DMS153 (cell line): ENCODE measurements at places on chromosomes 3 and 15.

- DNase-seq, result no peak
Observed at GRCh38 chr15:99239545-99240198, 9.7 kb downstream of the TTC23 start.

DNA sequence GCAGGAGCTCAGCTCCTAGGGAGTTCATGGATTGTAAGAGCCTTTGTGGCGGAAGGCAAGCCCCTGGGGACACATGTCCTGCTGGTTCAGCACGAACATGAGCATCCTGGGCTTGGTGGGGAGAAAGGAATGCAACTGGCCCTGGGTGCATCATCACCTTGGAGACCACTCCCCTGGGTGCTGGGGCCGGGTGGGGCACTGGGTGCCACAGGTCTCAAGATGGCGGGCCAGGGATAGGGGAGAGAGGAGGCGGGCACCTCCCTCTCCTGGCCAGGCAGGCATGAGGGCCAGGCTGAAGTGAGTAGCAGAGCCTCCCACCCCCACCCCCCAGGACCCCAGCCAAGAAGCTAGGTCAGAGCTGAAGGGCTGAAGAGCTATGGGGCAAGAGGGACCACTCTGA, 768 bp downstream of the PCBP4 start:
- DNase-seq, result no peak

- no peak for DNase-seq
Observed at GRCh38 chr3:193903966-193904365, 232.0 kb upstream of the HES1 start.

DNA sequence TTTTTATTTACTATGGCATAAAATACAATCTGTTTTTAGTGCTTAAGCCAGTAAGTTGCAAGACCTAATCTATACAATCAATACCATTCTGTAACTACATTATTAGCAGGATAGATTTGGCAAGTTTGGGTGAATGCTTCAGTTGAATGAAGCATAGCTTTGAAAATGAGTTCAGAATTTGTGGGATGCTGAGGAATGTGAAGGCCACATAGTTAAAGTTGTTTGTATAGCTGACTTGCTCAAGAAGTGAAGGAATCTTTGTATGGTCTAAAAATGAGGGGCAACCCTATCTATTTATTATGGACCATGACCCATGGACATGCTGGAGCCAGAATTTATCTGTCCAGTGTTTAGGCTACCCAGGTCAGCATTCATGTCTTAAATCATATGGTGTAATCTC, 58.5 kb downstream of the CRYBG3 start:
- no peak for DNase-seq

- no peak for DNase-seq
Observed at GRCh38 chr3:35919160-35919559, 279.8 kb downstream of the ARPP21 start.

DNA sequence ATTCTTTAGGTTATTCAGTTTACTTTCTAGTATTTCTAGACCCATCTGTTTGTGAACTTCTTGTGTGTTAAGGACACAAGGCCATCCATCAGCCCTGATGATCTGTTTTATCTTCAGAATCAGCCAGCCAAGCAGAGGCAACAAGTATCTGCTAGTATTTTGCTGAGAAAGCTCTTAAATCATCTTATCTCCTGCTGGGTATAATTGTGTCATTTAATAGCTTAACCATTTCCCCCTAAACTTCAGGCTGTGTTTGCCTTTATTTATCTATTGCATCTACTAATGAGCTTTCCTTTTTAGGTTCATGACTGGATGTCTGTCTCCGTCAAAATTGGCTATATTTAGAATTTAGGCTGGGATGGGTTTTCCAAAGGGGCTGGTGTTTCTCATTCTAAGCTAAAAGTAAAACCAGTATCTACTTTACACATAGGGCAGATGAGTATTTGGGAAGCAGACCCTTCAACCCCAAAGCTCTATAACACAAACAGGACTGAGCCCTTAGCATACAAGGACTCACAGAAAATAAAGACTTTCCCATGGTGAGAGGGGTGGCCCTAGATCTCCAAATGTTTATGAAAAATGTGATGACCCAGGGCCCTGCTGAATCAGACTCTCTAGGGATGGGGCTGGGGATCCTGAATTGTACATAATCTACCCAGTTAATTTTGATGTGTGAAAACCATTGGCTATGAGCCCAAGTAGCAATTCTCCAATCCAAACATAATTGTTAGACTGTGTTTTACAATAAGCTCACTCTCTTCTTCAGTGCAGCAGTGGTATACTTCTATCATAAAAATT, 65.3 kb upstream of the PSMD6 start:
- no peak for DNase-seq

DNA sequence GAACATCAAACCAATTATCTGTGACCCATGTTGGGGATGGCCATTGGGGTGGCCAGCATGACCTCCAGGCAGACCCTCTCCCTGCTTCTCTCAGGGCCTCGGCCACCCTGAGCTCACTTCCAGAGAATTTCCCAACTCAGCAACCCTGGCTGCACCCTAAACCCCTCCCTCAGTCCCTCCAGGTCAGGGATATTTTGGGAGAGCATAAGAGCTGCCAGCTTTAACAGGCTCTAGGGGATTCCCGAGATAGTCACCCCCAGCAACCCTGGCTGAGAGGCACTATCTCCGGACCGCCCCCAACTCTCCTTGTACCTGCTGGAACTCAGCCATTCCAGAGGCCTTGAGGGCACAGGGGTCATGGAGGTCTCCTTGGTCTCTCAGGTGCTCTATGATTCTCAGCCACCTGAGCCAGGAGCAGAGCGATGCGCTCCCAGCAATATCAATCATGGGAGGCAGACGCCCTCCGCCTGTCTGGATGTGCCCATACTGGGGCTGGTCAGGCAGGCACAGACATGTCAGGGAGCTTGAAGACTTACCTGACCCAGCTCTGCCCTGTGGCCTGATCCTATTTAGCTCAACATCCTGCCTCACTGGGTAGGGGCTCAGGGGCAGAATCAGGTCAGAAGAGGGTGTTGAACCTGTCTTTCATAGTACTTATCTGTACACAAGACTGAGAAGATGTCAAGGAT, 34.9 kb upstream of the CILP start:
- DNase-seq, result no peak

GRCh38 chr3:54515441-54516213, 393.3 kb downstream of the CACNA2D3 start:
- no peak for DNase-seq

GRCh38 chr3:100106094-100106493, 8.2 kb downstream of the FILIP1L start:
- peak; percentile 11 for DNase-seq

DNA sequence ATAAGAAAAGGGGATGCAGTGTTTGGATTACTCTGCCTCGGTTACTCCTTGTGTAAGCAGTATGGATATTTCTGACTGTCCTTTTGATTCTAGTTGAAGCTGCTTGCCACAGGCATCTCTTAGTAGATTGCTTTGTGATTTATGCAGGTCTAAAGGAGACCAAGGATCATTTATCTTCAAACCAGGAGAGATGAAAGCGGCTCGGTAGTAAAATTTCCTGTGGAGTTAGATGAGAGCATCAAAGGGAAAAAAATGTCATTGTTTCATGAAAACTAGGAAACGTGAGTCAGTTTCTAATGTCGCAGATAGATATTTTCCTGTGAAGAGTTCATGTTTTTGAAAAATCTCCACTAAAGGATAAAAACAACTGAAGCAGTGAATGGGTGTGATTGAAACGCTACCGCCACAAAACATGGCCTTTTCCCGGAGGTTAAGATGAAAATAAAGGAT, 254.0 kb upstream of the TBL1XR1 start:
- no peak for DNase-seq

GRCh38 chr15:44530653-44531052, 6.3 kb upstream of the EIF3J start:
- DNase-seq, result no peak

GRCh38 chr3:102156426-102156825, 278.4 kb upstream of the ZPLD1 start:
- no peak for DNase-seq

DNA sequence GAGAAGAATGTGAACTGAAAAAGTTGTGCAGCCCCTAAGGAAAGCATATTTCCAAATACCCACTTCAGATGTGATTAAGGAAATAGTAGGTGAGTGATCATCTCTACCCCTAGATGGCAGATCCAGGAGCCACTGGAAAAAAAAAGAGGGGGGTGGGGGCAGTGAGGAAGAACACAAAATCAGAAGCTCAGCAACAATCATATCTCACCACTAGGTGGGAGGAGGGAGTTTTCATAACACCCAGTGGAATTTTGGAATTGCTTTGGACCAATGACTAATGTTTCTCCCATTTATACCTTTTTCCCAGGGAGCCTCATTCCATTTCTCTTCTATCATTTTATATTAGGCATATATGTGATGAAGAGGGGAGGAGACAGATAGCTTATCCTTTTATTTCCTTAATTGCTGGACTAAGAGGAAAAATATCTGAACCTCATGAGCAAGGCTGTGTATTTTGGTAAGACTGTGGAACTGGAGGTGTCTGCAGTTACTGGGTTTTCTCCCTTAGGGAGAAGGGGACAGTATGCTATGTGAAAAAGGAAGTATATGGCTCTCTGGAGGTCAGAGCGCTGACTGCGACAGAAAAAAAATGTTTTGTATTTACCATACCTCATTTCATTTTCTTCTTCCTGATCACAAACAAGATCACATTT, 363.4 kb downstream of the GAP43 start:
- DNase-seq, result no peak

- no peak for DNase-seq
Observed at GRCh38 chr3:39104961-39105686, 2.3 kb downstream of the GORASP1 start.

GRCh38 chr3:48238531-48239085, 2.3 kb upstream of the ZNF589 start:
- no peak for DNase-seq

GRCh38 chr3:128498127-128498626, 5.2 kb upstream of the GATA2 start:
- no peak for DNase-seq

GRCh38 chr3:88150806-88151205, 1.0 kb downstream of the C3orf38 start:
- no peak for DNase-seq

- no peak for DNase-seq
Observed at GRCh38 chr3:115648559-115648958, 25.2 kb downstream of the GAP43 start.

DNA sequence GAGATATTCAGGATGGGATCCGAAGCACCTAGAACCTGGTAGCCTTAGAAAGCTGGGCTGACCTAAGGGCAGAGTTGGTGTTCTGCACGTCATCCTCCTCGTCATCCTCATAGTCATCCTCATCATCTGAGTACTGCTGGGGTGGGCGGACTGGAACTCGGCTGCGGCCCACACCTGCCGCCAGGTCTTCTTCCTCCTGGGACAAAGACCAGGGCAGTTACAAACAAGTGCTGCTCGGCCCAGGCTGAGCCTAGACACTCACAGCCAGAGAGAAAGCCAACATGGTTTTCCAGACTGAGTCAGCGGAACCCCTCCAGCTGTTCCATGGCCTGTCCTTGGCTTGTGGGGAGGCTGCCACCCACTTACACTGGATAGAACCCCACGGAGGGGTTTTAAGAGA, 40.5 kb downstream of the SEMA3G start:
- no peak for DNase-seq

DNA sequence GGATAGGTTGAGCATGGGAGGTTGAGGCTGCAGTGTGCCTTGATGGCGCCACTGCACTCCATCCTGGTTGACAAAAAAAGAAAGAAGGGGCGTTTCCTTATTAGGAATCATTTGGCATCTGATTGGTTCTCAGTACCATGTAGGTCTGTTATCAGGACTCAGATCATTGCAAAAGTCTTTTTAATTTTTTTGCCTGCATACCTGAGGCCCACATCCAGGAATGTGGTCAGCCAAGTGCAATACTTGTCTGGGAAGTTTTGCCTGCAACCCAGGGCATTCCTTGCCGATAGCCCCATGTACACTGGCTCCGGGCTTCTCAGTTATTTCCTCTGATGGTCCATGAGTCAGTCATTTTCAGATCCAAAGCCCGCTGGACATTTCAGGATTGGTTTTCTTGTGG, 50.1 kb upstream of the CRTC3 start:
- no peak for DNase-seq

DNA sequence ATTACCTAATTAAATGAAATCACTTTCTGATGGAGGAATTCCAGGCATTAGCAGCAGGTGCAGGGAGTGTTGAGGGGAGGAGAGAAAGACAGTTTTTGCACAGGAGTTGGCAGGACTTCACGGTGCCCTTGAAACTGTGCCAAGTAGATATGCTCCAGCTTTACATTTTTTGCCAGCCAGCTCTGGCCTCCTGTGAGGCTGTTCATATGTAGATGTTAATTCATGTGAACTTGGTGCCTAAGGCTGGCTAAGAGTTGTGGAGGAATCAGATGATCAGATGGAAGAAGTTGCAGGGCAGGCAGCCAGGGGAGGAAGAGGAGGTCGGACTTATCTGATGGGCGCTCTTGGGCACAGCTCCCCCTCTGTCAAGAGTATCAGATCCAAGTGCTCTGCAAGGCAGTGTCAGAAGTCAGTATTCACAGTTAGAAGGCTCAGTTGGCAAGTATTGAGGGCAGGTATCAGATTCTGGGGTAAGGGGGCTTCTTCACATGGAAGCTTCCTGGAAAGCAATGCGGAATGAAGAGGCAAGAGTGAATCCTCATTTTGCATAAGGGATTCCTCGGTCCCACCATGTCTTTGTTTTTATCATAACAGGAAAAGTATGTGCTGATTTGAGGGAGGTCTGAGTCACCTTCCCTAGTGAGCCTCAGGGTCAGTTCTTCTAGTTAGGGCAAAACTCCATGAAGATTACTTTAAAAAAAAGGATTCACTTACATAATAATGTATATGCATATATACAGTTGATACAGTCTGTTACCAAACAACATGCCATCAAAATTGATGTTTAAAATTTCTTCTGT, 172.6 kb upstream of the UMPS start:
- no peak for DNase-seq

GRCh38 chr15:51128701-51129100, 34.0 kb upstream of the TNFAIP8L3 start:
- DNase-seq, result no peak

DNA sequence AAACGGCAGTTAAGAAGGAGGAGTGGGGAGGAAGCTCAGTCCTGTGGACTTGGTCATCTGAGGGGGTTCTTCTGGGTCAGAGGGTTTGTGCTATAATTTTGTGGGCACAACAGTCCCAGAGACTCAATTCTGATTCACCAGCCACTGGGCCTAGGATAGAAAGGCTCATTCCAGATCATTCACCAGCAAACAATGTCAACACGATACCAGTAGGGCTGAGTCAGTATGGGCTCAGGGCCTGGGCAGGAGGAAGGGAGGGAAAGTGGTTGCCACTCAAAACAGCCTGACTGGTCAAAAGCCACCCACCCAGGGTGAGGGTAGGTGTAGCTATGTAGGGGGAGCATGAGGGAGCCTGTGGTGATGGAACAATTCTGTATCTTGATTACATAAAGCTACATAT, 86.9 kb upstream of the MEX3B start:
- no peak for DNase-seq
